ENCODE measurements at places on chromosomes 1 and 21.

DNA sequence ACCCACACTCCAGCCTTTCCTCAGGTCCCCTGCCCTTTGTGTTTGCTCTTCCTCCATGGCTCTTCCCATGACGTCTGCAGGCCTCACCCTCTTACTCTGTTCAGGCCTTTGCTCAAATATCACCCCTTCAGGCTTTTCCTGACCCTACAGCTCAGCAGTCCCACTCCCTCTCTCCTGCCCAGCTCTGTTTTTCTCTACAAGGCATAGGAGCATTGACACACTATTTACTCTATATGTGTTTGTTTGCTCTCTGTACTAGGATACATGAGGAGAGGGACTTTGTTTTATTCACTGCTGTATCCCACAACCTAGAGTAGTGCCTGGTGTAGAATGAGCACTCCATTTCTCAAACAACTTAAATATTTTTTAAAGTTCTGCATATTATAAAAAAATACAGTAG lies 107.4 kb upstream of the COA6 start:
- DNase-seq = no peak

DNA sequence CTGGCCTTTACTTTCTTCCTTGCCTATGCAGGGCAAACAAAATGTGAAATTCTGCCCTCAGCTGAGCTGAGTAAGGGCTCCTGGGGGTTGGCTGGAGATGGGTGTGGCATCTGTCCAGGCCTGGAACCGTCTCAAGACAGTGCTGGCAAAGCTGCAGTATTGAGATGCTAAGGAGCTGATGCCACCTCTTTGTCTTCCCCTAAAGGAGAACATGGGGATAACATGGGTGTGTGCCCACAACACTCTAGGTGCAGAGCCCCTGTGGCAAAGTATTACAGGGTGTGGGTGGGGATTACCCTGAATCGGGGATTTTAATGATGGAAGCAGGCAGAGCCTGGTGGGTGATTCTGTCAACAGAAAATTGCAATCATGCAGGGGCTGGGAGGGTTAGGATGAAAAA lies 2.5 kb upstream of the ST3GAL3 start:
- DNase-seq = no peak

DNA sequence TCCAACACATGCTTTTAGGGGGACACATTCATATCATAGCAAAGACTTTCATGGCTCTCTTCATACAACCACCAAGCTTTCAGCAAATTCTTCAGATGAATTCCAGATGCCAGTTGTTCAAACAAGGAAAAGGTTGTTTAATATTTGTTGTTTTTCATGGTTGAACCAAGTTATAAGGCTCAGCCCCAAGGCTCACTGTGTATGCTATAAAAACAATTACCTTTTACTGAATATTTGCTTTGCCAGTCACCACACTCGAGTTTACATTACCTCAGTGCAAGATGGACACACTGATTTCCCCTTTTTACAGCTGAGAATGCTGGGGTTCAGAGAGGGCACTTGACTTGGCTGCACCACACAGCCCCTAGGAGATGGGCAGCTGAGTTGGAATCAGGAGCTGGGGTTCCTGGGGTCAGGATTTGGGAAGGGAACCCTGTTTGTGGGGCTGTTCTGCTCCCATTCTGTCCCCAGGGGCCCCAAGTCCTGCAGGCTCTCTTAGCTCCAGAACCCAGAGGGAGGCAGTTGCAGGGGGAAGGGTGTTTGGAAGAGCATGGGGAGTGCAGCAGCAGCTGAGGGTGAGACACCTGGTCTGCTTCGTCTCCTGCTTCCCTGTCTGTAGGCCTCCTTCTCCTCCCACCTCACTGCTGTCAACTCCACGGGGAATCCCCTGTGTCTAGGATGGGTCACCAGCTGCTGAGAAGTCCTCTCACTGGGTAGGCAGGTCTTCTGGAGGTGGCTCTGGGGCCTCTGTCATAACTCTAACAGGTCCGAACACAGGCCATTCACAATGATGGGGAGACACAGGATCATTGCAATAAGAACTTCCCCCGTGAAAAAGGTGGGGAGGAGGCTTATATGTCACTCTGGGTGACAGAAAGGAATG lies 12.8 kb upstream of the TMPRSS2 start:
- no peak for DNase-seq

- DNase-seq = no peak
Measured at GRCh38 chr1:150576794-150577556, 2.4 kb downstream of the MCL1 start.

DNA sequence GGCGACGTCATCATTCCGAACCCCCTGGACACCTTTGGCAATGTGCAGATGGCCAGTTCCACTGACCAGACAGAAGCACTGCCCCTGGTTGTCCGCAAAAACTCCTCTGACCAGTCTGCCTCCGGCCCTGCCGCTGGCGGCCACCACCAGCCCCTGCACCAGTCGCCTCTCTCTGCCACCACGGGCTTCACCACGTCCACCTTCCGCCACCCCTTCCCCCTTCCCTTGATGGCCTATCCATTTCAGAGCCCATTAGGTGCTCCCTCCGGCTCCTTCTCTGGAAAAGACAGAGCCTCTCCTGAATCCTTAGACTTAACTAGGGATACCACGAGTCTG lies 10.0 kb downstream of the PROX1 start:
- no peak for DNase-seq

DNA sequence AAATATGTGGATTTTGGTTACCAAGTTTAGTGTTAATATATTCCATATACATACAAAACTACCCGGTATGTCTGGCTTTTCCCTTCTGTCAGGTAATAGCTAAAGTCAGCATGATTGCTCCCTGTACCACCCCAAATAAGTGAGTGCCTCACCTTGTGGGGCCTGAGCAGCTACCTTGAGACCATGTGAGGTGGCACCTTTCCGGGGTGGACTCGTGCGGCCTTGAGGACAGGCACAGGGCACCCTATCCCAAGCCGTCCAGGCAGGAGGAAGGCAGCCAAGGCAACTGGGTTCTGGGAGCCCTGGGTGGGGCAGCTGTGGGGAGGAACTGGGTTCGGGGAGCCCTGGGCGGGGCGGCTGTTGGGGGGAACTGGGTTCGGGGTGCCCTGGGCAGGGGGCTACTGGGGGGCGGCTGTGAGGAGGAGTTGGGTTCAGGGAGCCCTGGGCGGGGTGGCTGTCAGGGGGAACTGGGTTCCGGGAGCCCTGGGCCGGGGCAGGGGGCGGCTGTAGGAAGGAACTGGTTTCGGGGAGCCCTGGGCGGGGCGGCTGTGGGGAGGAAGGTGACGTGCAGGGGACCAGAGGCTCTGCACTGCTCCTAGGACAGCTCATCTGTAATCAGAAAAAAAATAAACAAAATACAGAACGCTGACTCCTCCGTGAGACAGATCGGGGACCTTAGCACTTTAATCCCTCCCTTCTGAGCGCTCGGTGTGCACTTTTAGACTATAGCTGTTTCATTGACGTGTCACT lies 63.3 kb downstream of the POFUT2 start:
- no peak for DNase-seq

Measured in stimulated activated CD8-positive, alpha-beta memory T cell treated with anti-CD3 and anti-CD28 coated beads, Interleukin-4, amount 100 ng/mL, for 24 hours (primary cell).